ENCODE measurements at places on chromosomes 7 and 10. TPM values are rescaled to one million over a fixed set of nuclear protein-coding genes. Genes with fewer than 3 reads are reported as not detected.

Gene TLL2
- not detected for total RNA-seq

Gene NPFFR1
- not detected for total RNA-seq

Gene FFAR4
- total RNA-seq: not detected

Gene CALHM3
- total RNA-seq: not detected

Gene ARMS2
- total RNA-seq: not detected

GRCh38 chr7:107788216-107788615 is 14.8 kb downstream of the SLC26A3 start:
- H3K36me3 ChIP-seq: no peaks in the 10 kb centered on the region
- no peak overlapping the region for H3K27ac ChIP-seq
- peaks cover 41% of the 10 kb centered on the region for H3K27me3 ChIP-seq
- no peak for DNase-seq

GRCh38 chr7:1804310-1804709 is 134.2 kb downstream of the ELFN1 start:
- H3K27ac ChIP-seq: no peak overlapping the region
- no peak for DNase-seq
- H3K27me3 ChIP-seq: no peaks in the 10 kb centered on the region
- H3K4me3 ChIP-seq: no peak overlapping the region
- H3K36me3 ChIP-seq: no peaks in the 10 kb centered on the region

GRCh38 chr10:43781480-43782361 is 133.0 kb upstream of the ZNF32 start:
- peaks cover 23% of the 10 kb centered on the region for H3K27me3 ChIP-seq
- DNase-seq: no peak
- no peaks in the 10 kb centered on the region for H3K36me3 ChIP-seq
- no peak overlapping the region for H3K27ac ChIP-seq

- no peak overlapping the region for H3K4me3 ChIP-seq
- H3K36me3 ChIP-seq: no peaks in the 10 kb centered on the region
- no peak for DNase-seq
- H3K4me1 ChIP-seq: no peaks in the 10 kb centered on the region
- H3K27me3 ChIP-seq: peaks cover 13% of the 10 kb centered on the region
These were observed 180.8 kb downstream of the ADARB2 start for GRCh38 chr10:1556496-1556895.

- peaks cover 15% of the 10 kb centered on the region for H3K27me3 ChIP-seq
- DNase-seq: no peak
- H3K36me3 ChIP-seq: no peaks in the 10 kb centered on the region
- no peak overlapping the region for H3K27ac ChIP-seq
- H3K4me3 ChIP-seq: no peak overlapping the region
These were observed 224.6 kb upstream of the PITRM1 start for GRCh38 chr10:3397231-3397630.

GRCh38 chr10:76080991-76081390 is 649.6 kb downstream of the LRMDA start:
- no peaks in the 10 kb centered on the region for H3K36me3 ChIP-seq
- DNase-seq: no peak
- H3K4me1 ChIP-seq: no peaks in the 10 kb centered on the region

DNA sequence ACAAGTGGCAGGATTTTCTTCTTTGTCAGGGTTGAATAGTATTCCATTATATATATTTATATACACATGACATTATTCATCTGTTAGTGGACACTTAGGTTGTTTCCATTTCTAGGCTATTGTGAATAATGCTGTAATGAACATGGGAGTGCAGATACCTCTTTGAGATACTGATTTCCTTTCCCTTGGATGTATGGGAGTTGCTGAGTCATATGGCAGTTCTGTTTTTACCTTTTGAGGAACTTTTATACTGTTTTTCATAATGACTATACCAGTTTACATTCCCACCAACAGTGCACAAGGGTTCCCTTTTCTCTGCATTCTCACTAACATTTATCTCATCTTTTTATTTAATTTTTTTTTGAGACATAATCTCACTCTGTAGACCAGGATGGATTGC is 1.8 kb upstream of the CLCN1 start:
- H3K27me3 ChIP-seq: peaks cover 35% of the 10 kb centered on the region
- no peak overlapping the region for H3K27ac ChIP-seq
- no peaks in the 10 kb centered on the region for H3K4me1 ChIP-seq
- no peak for DNase-seq
- H3K4me3 ChIP-seq: no peak overlapping the region

DNA sequence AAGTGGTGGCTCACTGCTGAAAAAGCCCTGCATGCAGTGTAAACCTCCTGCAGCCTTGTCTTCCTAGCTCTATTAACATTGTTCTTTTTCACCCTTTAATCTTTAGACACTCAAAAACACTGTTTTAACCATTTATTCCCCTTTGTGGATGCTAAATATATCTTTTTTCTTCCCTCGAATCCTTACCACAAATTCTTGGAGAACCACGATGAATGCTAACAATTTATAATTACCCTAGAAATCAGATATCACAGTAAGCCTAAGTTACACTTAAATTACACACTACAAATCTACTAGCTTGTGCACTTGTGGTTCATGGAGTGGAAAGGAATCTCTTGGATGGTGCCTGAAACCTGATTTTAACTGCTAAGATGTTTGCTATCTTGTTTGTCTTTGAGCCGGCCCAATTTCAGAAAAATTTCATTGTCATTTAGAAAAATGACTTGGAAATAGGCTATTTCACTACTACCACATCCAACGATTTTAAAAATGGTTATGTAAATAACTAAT is 125.1 kb upstream of the NOBOX start:
- no peak overlapping the region for H3K27ac ChIP-seq
- no peaks in the 10 kb centered on the region for H3K4me1 ChIP-seq
- no peaks in the 10 kb centered on the region for H3K36me3 ChIP-seq
- no peaks in the 10 kb centered on the region for H3K27me3 ChIP-seq

- H3K27ac ChIP-seq: no peak overlapping the region
- H3K36me3 ChIP-seq: no peaks in the 10 kb centered on the region
- no peak overlapping the region for H3K4me3 ChIP-seq
- H3K4me1 ChIP-seq: no peaks in the 10 kb centered on the region
- H3K27me3 ChIP-seq: no peaks in the 10 kb centered on the region
- no peak for DNase-seq
These were observed 111.3 kb upstream of the FOXP2 start for GRCh38 chr7:114303301-114303700.

- no peak overlapping the region for H3K27ac ChIP-seq
- no peak for DNase-seq
- H3K4me3 ChIP-seq: no peak overlapping the region
These were observed 7.8 kb downstream of the UBE2D4 start for GRCh38 chr7:43933902-43934560.

All from K562 (cell line).